ENCODE measurements at places on chromosomes 3 and 15.

DNA sequence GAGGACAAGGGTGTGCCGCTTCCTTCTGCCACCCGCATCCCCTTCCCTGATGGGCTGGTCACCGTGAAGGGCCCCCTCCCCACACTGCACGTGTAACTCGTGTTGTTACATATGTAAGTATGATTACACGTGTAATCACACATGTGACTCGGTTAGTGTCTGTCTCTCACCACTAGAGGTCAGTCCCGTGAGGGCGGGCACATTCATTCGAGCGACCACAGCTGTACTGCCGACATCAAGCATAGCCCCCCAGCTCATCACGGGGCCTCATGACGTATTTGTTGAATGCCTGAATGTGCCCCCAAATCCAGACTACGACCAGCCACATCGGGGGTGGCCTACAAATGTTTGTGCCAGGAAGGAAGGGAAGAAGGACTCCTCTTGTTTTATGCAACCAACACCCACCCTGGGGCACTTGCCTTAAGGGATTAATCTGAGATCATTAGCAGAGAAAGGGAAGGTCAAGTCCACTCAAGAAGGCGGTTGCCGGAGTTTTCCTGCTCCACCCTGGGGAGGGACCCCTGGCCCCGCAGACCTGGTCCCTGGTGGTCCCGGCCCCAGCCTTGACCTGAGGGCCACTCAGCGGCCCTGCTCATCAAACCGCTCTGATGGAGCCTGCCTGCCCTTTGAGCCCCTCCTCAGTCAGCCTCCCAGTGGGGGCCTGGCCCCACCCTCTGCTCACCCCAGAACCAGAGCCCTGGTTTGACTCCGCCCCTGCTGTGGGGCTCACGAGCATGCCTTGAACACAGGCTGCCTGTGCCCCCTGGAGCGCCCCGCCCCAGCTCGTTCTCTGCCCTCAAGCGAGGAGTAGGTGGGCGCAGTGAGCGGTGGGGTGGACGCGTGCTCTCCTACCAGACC is 52.8 kb downstream of the RGMA start:
- DNase-seq: no peak

- DNase-seq: no peak
These were observed 469.9 kb downstream of the GBE1 start for GRCh38 chr3:81291586-81291985.

DNA sequence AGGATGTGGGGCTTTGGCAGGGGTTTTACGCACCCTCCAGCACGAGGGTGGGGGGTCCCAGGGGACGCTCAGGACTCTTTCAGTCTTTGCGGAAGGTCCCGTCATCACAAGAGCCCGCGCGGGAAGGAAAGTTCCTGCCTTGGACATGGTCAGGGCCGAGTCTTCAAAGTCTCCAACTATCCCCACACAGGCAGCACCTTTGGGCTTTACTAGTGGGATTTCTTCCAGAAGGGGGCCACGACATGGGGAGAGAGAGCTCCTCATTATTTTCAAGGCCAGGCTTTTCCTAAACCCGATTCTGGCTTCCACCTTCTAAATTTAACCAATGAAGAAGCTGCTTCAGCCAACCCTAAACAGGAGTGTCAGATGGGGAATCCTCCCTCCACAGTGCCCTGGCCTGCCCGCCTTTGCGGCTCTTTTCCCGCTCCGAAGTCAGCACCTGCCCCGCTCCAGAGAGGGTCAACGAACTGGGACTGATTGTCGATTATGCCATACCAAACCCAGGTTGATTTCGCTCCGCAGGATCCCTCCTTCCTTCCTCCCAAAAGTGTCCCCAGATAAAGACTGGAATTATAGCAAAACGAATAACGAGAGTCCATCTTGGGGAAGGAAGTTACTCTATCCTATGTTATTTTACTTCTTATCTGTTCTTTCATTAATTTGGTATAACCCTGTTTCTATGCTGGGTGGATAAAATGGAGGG is 11.0 kb downstream of the SHOX2 start:
- no peak for DNase-seq

DNA sequence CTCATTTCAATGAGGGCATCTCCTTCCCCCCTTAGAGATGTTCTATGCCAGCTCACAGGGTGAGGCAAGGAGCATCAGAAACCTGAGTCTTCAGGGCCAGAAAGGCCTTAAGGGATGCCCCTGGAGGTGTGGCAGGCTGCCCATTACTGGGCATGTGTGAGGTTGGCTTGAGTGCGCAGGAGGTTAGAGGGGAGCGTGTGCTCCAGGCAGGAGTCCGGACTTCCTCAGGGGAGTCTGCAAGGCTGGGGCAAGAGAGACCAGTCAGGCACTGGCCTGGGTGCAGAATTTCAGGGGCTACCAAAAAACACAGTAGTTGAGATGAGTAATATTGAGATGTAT is 1.9 kb downstream of the LOXL1 start:
- no peak for DNase-seq

DNA sequence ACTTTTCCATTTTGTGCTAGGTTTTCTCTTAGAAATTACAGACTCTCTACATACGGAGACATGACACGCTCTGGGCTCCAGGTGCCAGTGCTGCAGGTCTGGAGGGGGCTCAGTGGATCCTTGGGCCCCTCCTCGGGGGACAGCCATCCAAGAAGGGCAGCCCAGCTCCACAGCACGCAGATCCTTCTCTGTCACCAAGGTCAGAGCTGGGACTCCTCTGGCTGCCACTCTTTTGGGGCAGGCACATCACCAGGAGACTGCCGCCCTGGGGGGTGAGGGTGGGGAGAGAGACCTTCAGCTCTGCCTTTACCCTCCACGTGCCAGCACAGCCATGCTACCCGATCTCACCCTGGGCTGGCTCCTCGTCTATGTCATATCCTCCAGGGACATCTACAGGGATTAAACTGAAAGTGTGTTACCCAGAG is 65.6 kb downstream of the ATP10A start:
- no peak for DNase-seq

GRCh38 chr3:131731709-131732108 is 228.9 kb upstream of the MRPL3 start:
- DNase-seq: no peak

GRCh38 chr15:97652700-97653167 is 307.8 kb upstream of the ARRDC4 start:
- no peak for DNase-seq

- DNase-seq: no peak
These were observed 102.6 kb upstream of the ABI3BP start for GRCh38 chr3:101095693-101096430.

DNA sequence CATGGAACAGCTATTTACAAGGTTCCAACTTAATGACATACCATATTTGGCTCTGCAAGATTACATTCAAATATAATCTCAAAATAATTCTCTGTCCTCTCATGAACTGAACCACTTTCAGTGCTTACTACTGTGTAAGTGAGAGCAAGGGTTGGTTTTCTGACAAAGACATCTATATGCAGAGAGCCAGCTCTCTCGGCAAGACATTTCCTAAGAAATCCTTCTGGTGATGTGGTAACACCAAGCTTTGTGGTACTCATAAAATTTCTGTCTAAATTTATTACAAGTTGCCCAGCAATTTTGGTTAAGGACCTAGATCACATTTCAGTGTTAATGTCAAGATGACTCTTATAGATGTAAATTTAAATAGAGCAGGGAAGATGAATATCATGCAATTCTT is 184.9 kb downstream of the GAP43 start:
- no peak for DNase-seq

DNA sequence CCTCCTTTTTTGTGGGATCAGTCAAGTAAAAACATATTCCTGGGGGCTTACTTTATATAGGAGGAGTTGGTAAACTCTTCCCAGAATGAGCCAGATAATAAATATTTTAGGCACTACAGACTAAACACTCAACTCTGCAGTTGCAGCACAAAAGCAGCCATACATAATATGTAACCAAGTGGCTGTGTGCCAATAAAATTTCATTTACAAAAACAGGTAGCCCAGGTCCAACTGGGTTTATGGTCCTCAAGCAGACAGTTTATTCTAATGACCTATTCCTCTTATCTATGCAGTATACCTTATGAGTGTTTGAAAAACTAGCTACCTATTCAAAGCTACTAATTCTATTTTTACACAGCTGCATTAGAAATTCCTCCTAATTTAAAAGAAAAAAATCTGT is 61.8 kb downstream of the FAIM start:
- no peak for DNase-seq

GRCh38 chr3:143693506-143693905 is 154.8 kb downstream of the SLC9A9 start:
- no peak for DNase-seq

GRCh38 chr3:22587446-22587845 is 615.7 kb upstream of the UBE2E2 start:
- no peak for DNase-seq

DNA sequence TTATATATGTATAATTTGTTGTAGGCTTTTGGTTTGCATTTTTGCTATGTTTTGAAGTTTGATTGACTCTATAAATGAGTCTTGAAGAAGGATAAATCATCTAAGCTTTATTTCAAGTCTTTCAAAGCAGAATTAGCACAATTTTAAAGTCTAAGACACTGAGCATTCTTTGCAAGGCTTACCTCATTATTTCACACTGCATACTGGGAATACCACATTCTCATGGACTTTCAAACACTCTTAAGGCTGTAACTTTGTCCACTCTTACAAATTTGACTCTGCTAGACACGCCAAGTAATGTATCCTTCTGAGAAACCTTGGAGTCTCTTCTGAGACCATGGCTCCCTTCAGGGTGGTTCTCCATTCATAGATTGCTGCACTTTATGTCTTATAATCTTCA is 281.3 kb upstream of the COL8A1 start:
- no peak for DNase-seq

- DNase-seq: no peak
These were observed 58.7 kb downstream of the ESYT3 start for GRCh38 chr3:138492980-138493675.

DNA sequence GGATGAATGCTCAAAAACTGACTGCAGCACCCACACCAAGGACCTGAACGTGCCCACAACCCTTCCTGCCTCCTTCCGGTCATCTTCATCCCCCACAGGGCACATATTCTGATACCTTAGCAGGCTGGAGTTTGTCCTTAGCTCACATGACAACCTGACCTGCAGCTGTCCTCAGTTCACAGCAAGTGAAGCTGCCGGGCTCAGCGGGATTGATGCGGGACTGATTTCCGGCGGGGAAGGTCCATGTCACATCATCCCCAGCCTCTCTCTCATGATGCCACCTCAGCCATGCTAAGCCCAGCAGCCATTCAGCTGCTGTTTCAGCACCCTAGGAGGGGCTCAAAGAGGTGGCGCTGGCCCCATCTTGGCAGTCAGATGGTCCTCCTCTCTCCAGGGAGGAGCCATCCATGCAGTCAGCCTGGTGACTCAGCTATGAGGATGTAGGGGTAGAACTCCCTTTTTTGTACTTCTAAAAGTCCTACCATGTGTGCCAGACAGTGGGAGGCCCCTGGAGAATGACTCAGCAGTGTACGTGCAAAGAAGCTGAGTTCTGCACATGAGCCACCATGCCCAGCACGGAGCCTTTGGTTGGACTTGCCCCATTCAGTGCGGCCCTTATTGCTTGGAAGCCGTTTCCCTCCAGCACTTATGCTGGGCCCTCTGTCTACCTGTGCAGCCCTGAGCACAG is 9.5 kb downstream of the CA12 start:
- DNase-seq: no peak

DNA sequence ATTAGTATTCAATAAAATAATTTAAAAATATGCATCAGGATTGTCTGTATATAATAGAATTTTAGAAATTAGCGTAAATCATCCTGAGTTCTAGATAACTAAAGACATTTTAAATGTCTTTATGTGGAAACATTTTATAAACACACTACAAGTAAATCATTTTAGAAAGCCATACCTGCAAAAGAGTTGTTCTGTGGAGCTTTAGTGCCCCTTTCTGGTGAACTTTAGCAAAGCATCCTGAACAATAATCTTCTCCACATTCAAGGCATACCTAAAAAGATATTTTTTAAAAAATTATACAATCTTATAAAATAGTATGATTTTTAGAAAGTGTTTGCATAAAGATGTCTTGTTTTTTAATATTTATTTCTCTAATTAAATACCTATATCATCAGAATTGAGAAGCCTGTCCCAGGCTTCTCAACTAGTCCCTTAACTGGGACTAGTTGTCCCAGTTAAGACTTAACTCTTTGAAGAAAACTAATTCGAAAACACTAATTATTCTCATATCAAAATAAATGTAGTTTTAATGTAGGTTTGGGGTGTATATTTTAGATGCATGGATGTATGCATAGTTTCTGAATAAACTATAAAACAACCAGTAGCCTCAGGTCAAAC is 29.7 kb downstream of the ZBBX start:
- DNase-seq: no peak

GRCh38 chr3:177934001-177934891 is 602.0 kb upstream of the KCNMB2 start:
- DNase-seq: no peak

DNA sequence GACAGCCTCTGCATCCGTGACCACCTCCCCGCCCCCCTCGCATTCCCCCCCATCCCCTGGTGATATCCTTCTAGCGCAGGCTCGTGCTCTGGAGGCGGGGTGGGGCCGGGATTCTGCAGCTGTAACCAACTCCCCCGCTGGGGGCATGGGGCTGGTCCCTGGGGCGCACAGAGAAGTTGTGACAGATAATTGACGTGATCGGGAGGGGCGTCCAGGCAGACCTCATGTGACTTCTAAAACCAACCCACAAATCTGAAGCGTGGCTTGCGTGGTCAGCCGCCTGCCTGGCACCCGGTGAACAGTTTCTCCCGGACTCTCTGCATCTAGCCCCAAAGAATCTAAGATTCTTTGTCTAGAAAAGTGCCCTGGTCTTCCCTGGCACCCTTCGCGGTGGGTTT is 100.6 kb upstream of the IGF1R start:
- no peak for DNase-seq

- DNase-seq: no peak
These were observed 12.4 kb downstream of the GORASP1 start for GRCh38 chr3:39094851-39095677.

- DNase-seq: peak; percentile 67
These were observed 103.1 kb downstream of the CMSS1 start for GRCh38 chr3:99920481-99921376.

- no peak for DNase-seq
These were observed 791.3 kb upstream of the LMCD1 start for GRCh38 chr3:7710284-7710683.

DNA sequence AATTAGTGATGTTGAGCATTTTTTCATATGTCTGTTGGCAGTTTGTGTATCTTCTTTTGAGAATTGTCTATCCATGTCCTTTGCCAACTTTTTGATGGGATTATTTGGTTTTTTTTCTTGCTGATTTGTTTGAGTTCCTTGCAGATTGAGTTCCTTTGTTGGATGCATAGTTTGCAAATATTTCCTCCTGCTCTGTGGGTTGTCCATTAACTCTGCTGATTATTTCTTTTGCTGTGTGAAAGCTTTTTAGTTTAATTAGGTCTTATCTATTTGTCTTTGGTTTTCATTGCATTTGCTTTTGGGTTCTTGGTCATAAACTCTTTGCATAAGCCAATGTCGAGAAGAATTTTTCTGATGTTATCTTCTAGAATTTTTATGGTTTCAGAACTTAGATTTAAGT is 414.6 kb downstream of the EPHA6 start:
- DNase-seq: no peak

- no peak for DNase-seq
These were observed 85.5 kb upstream of the FAM3D start for GRCh38 chr3:58751882-58752567.

GRCh38 chr15:69712991-69713390 is 260.4 kb downstream of the RPLP1 start:
- no peak for DNase-seq
